Left lung (tissue), 14 donors: ENCODE measurements at places on chromosomes 2 and 18. TPM values are rescaled to one million over a fixed set of nuclear protein-coding genes. Genes with fewer than 3 reads are reported as not detected.

The LIMS2 gene
- 122 TPM for total RNA-seq

DNA sequence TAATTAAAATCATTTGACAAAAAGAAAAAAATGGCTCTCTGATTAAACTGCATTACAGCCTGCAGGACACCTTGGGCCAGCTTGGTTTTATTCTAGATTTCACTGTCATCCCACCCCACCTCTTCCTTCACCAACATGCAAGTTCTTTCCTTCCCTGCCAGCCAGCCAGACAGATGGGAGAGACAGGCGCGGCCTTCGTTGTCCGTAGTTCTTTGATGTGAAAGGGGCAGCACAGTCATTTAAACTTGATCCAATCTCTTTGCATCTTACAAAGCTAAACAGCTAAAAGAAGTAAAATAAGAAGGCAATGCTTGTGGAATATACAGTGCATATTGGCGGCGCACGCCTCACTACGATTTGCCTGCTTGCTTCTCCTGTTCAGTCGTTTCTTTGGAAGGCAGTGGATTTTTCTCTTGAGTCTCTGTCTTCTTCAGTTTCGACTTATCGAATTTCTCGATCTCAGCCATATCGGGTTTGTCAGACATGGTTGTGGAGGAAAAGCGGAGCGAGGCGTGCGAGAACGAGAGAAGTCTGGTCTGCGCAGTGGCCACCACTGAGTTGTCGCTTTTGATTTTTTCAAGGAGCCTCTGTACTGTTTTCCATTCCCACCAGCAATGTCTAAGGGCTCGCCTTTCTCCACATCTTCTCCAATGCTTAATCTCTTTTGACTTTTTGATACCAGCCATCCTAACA is 22.4 kb downstream of the COLEC11 start:
- peak; percentile 18 for DNase-seq
- no peaks in the 10 kb centered on the region for H3K27me3 ChIP-seq
- no peaks in the 10 kb centered on the region for H3K36me3 ChIP-seq
- no peak overlapping the region for H3K4me3 ChIP-seq

GRCh38 chr2:177740700-177741099 is 331.9 kb downstream of the PDE11A start:
- H3K27me3 ChIP-seq, result no peaks in the 10 kb centered on the region
- H3K36me3 ChIP-seq, result no peaks in the 10 kb centered on the region
- DNase-seq, result no peak
- H3K4me1 ChIP-seq, result no peaks in the 10 kb centered on the region

DNA sequence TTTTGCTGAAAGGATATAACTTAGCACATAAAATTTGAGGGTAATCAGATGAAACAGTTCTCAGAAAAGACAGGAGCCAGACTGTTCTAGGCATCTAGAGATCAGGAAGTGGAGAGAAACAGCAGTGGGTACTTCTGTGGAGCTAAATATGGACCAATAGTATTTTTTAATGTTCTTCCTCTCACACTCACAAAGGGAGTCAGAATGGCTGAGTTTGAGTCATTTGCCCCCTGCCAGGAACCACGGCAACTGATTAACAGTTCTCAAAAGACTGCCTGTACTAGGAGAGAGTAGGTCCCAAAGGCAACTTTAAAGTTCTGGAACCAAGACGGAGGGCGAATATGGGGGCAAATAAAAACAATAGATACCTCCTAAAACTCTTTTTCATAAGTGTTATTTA is 107.5 kb downstream of the GULP1 start:
- H3K27ac ChIP-seq, result no peak overlapping the region
- H3K27me3 ChIP-seq, result no peaks in the 10 kb centered on the region
- no peaks in the 10 kb centered on the region for H3K4me1 ChIP-seq
- H3K36me3 ChIP-seq, result no peaks in the 10 kb centered on the region

The NDUFB3 gene
- 92.9 TPM for total RNA-seq

GRCh38 chr2:216090369-216090786 is 8.7 kb downstream of the TMEM169 start:
- no peaks in the 10 kb centered on the region for H3K4me1 ChIP-seq
- H3K27me3 ChIP-seq, result no peaks in the 10 kb centered on the region
- H3K4me3 ChIP-seq, result no peak overlapping the region
- H3K36me3 ChIP-seq, result no peaks in the 10 kb centered on the region
- no peak for DNase-seq

DNA sequence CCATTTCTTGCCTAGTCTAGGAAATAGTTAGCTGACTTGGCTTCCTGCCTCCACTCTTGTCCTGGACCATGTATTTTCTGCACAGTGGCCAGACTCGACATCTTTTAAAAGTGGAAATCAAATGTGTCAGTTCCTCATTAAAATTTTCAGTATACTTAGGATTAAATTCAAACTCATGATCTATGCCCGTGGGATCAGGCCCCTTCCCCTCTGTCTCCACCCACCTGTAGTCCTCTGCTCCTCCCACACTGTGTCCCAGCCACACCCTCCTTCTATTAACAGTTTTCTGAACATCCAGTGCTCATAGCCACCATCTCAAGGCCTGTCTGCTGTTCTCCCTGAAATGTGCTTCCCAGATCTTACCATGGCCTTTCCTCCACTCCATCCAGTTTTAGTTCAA is 13.3 kb downstream of the ARHGAP25 start:
- peaks cover 4% of the 10 kb centered on the region for H3K4me1 ChIP-seq
- H3K27me3 ChIP-seq, result no peaks in the 10 kb centered on the region
- no peak for DNase-seq
- H3K36me3 ChIP-seq, result no peaks in the 10 kb centered on the region
- peak overlapping the region; percentile 41 for H3K27ac ChIP-seq

- no peak overlapping the region for H3K27ac ChIP-seq
- no peaks in the 10 kb centered on the region for H3K36me3 ChIP-seq
- no peak overlapping the region for H3K4me3 ChIP-seq
- H3K4me1 ChIP-seq, result no peaks in the 10 kb centered on the region
- DNase-seq, result no peak
Observed at GRCh38 chr2:120959426-120959825, 223.8 kb downstream of the GLI2 start.

GRCh38 chr18:72762515-72763122 is 105.2 kb downstream of the NETO1 start:
- H3K27me3 ChIP-seq, result no peaks in the 10 kb centered on the region
- DNase-seq, result peak; percentile 55
- no peaks in the 10 kb centered on the region for H3K4me1 ChIP-seq
- no peak overlapping the region for H3K27ac ChIP-seq
- H3K4me3 ChIP-seq, result no peak overlapping the region

DNA sequence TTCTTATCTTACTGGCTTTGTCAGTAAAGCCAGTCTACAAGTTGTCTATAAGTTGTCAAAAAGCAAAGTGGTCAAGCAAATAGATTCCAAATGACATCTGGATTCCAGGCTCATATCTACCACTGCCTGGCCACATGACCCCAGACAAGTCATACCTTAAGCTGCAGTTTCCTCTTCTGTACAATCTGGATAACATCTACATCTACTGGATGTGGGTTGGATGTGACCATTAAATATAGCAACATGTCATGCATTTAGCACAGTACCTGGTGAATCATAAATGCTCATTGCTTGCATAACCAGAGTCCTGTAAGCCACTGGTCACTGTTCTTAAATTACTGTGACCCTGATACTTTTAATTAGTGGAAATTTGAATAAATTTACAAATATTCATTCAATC is 16.8 kb downstream of the COBLL1 start:
- peaks cover 18% of the 10 kb centered on the region for H3K4me1 ChIP-seq
- no peaks in the 10 kb centered on the region for H3K27me3 ChIP-seq

The ANKRD23 gene
- total RNA-seq, result 3.3 TPM

The EIF2B4 gene
- total RNA-seq, result 30.7 TPM

The SPC25 gene
- total RNA-seq, result 5.0 TPM

The DSG1 gene
- total RNA-seq, result not detected

The HES6 gene
- 7.6 TPM for total RNA-seq

- no peaks in the 10 kb centered on the region for H3K36me3 ChIP-seq
- peaks cover 4% of the 10 kb centered on the region for H3K4me1 ChIP-seq
- no peaks in the 10 kb centered on the region for H3K27me3 ChIP-seq
- H3K4me3 ChIP-seq, result no peak overlapping the region
- no peak for DNase-seq
Observed at GRCh38 chr2:64657411-64657810, 3.7 kb upstream of the SERTAD2 start.

DNA sequence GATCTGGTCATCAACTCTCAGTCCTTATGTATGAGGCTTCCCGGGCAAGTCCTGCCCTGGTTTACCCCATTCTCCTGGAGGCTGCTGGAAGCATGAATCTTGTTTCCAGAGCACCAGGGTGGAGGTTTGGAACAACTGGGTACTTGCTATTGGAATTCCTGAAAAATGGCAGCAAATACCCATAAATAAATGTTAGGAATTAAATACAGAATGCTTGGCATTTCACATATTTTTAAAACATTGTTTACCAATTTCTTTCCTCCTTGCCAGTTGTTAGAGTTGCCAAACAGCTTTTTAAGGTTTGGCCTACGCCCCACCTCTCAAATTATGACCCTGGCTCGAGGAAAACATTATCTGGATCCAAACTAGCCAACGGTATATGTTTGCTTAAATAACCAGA is 90.6 kb upstream of the ZCCHC2 start:
- H3K27ac ChIP-seq, result no peak overlapping the region
- no peaks in the 10 kb centered on the region for H3K36me3 ChIP-seq
- H3K4me3 ChIP-seq, result no peak overlapping the region
- DNase-seq, result no peak
- H3K4me1 ChIP-seq, result peaks cover 5% of the 10 kb centered on the region
- H3K27me3 ChIP-seq, result no peaks in the 10 kb centered on the region

The PUM2 gene
- 86.4 TPM for total RNA-seq

The CAPN13 gene
- total RNA-seq, result 9.8 TPM

GRCh38 chr2:229111744-229112143 is 159.3 kb downstream of the PID1 start:
- no peak for DNase-seq
- no peaks in the 10 kb centered on the region for H3K4me1 ChIP-seq
- H3K27me3 ChIP-seq, result no peaks in the 10 kb centered on the region

GRCh38 chr2:43127208-43127940 is 99.0 kb downstream of the ZFP36L2 start:
- no peaks in the 10 kb centered on the region for H3K36me3 ChIP-seq
- H3K4me1 ChIP-seq, result peaks cover 17% of the 10 kb centered on the region
- H3K27ac ChIP-seq, result no peak overlapping the region
- H3K27me3 ChIP-seq, result no peaks in the 10 kb centered on the region
- DNase-seq, result no peak

The SLC1A4 gene
- total RNA-seq, result 16.9 TPM

DNA sequence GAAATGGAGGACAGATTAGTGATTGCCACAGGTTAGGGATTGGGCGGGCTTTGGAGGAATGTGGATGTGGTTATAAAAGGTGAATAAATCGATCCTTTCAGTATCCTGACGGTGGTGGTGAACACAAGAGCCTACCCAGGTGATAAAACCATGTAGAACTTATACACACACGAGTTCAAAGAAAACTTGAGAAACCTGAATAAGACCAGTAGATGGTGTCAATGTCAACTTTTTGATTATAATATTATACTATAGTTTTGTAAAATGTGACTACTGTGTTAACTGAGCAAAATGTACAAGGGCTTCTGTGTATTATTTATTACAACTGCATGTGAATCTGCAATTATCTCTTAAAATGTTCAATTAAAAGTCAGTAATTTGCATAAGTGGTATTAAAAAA is 136.3 kb downstream of the ERBB4 start:
- no peak overlapping the region for H3K27ac ChIP-seq
- no peaks in the 10 kb centered on the region for H3K4me1 ChIP-seq
- DNase-seq, result no peak
- no peak overlapping the region for H3K4me3 ChIP-seq
- H3K27me3 ChIP-seq, result no peaks in the 10 kb centered on the region
- H3K36me3 ChIP-seq, result no peaks in the 10 kb centered on the region

The GPR55 gene
- 0.24 TPM for total RNA-seq

GRCh38 chr2:165009466-165009865 is 54.1 kb upstream of the SLC38A11 start:
- no peaks in the 10 kb centered on the region for H3K36me3 ChIP-seq
- H3K4me1 ChIP-seq, result no peaks in the 10 kb centered on the region
- H3K27ac ChIP-seq, result no peak overlapping the region
- DNase-seq, result no peak
- H3K4me3 ChIP-seq, result no peak overlapping the region

GRCh38 chr2:234673961-234674759 is 177.3 kb upstream of the ARL4C start:
- no peaks in the 10 kb centered on the region for H3K27me3 ChIP-seq
- DNase-seq, result no peak
- H3K4me3 ChIP-seq, result no peak overlapping the region

DNA sequence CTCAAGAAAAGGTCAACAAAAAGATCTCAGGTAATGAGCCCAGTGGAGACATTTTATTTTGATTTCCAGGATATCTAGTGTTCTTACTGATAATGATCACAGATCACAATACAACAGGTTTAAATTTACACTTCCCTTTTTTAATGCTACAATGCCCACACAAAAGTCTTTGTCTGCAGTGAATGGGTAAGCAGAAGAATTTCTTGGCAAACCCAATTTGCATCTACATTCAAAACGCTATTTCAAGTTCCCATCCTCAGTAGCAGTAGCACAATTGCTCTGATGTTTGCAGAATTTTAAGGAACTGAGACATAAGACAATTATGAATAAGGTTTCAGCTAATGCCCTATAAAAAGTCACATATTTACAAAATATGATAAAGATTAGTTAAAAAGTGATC is 929.4 kb upstream of the PIK3C3 start:
- DNase-seq, result no peak
- no peaks in the 10 kb centered on the region for H3K4me1 ChIP-seq

DNA sequence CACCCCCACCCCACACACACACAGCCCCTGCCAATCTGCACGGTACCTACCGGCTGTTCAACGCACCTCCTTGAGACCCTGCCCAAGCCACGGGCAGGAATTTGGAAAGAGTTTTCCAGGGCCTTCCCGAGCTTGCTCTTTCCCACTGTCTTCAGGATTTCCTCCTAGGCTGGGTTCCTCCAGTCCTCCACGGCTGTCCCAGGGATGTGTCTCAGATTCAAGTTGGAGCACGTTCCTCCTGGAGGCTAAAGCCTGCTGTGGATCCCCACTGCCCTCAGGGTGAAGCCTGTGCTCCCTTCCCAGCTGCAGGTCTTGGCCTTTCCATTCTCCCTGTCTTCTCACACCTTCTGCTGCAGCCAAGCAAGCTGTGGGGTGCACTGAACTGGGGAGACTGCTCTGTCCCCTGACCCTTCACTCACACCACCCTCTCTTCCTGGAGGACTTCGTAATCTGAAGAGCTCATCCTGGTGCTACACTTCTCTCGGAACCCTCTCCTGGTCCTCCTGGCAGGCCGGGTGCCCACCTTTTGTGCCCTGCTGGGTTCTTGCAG is 54.9 kb upstream of the HS6ST1 start:
- no peaks in the 10 kb centered on the region for H3K36me3 ChIP-seq
- H3K4me1 ChIP-seq, result peaks cover 15% of the 10 kb centered on the region
- DNase-seq, result no peak

DNA sequence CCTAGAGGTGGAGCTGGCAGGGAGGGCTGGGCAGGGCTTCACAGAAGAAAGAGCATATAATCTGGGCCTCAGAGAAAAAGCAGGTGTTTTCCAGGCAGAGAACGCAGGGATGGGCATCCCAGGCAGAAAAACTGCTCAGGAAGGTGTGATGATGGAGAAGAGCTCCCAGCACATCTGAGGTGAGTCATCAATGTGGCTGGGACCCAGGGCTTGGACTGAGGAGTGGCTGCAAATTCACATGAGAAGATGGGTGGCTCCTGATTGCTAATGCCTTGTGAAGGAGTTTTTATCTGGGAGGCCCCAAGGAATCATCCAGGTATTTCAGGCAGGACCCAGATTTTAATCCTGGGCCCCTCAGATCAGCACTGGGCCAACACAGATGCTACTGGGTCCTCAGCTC is 10.2 kb downstream of the IL1F10 start:
- peaks cover 5% of the 10 kb centered on the region for H3K27me3 ChIP-seq
- H3K4me3 ChIP-seq, result no peak overlapping the region
- DNase-seq, result no peak
- H3K4me1 ChIP-seq, result no peaks in the 10 kb centered on the region

GRCh38 chr2:11101430-11101829 is 53.8 kb upstream of the SLC66A3 start:
- H3K27me3 ChIP-seq, result no peaks in the 10 kb centered on the region
- H3K4me3 ChIP-seq, result no peak overlapping the region
- no peak for DNase-seq
- H3K36me3 ChIP-seq, result no peaks in the 10 kb centered on the region
- H3K27ac ChIP-seq, result no peak overlapping the region
